ENCODE measurements at places on chromosomes 7 and 10.

DNA sequence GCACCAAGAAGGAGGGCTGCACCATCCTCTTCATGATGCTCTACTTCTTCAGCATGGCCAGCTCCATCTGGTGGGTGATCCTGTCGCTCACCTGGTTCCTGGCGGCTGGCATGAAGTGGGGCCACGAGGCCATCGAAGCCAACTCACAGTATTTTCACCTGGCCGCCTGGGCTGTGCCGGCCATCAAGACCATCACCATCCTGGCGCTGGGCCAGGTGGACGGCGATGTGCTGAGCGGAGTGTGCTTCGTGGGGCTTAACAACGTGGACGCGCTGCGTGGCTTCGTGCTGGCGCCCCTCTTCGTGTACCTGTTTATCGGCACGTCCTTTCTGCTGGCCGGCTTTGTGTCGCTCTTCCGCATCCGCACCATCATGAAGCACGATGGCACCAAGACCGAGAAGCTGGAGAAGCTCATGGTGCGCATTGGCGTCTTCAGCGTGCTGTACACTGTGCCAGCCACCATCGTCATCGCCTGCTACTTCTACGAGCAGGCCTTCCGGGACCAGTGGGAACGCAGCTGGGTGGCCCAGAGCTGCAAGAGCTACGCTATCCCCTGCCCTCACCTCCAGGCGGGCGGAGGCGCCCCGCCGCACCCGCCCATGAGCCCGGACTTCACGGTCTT lies 1.9 kb downstream of the FZD1 start:
- no peak for DNase-seq

DNA sequence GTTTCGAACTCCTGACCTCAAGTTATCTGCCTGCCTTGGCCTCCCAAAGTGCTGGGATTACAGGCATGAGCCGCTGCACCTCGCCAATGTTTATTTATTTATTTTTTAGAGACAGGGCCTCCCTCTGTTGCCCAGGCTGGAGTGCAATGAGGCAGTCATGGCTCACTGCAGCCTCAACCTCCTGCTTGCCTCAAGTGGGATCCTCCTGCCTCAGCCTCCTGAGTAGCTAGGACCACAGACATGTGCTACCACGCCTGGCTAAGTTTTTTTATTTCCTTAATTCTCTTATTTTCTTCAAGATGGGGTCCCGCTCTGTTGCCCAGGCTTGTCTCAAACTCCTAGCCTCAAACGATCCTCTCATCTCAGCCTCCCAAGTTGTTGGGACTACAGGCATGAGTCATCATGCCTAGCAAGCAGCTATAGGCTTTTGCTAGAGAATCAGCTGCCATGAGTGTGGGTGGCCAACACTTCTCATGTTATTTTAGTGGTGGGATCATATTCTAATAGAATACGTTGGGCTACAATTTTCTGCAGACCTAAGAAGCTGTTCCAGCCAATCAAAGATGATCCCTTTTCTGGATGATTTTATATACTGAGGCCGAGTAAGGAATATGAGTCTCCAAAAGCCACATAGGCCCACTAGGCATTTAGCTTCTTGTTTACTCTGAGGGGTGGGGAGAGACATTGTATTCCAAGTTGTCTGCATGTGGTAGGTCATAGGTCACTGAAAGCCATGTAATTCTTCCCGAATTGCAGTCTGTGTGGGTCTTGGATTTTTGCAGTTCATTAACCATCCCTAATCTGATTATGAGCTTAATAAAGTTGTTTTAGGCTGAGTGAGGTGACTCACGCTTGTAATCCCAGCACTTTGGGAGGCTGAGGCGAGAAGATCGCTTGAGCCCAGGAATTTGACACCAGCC lies 7.6 kb upstream of the TMEM248 start:
- no peak for DNase-seq

DNA sequence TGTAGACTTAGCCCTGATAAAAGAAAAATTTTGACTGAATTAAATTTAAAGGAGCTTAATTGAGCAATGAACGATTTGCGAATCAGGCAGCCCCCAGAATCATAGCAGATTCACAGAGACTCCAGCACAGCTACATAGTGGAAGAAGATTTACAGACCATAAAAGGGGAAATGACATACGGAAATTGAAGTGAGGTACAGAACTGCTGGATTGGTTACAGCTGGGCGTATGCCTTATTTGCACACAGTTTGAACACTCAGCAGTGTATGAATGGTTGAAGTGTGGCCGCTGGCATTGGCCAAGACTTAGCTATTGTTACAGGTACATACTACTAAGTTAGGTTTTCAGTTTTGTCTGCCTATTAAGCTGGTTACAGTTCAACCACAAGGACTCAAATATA lies 433.5 kb upstream of the CELF2 start:
- DNase-seq, result no peak

- peak; percentile 40 for DNase-seq
Measured at GRCh38 chr10:132044803-132045202, 20.9 kb upstream of the JAKMIP3 start.

GRCh38 chr7:44791278-44792219 lies 4.9 kb upstream of the PPIA start:
- DNase-seq, result no peak

DNA sequence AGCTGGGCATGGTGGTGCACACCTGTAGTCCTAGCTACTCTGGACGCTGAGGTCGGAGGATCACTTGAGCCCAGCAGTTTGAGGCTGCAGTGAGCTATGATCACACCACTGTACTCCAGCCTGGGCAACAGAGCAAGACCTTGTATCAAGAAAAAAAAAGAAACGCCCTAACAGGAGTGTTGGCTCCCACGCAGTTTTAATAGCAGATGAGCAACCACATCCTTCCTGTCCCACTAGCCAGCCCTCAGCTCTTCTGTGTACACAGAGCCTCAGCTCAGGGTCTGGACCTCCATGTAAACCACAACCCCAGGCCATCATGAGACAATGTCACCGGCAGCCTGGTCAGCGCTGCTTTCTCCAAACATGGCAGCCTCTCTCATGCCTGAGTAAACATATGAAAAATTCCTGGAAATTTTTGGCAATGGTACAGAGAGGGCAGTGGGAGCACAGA lies 108.2 kb downstream of the PIP4K2A start:
- DNase-seq, result peak; percentile 43

DNA sequence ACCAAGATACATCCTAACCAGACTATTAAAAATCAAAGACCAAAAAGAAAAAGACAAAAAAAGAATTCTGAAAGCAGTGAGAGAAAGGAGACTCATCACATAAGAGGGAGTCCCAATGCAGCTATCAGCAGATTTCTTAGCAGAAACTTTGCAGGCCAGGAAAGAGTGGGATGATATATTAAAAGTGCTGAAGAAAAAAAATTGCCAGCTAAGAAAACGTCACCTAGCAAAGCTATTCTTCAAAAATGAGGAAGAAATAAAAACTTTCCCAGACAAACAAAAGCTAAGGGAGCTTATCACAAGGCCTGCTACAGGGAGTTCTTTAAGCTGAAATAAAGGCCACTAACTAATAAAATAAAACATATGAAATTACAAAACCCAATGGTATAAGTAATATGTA lies 40.5 kb upstream of the CDK6 start:
- no peak for DNase-seq

GRCh38 chr7:138001529-138002095 lies at the start of gene CREB3L2:
Gene CREB3L2, minus strand, starts transcription at chr7:138002086. Its CDS starts 381 bp downstream, at chr7:138001705.
- peak; percentile 85 for DNase-seq

- DNase-seq, result no peak
Measured at GRCh38 chr10:117002206-117002605, 2.8 kb downstream of the SHTN1 start.

DNA sequence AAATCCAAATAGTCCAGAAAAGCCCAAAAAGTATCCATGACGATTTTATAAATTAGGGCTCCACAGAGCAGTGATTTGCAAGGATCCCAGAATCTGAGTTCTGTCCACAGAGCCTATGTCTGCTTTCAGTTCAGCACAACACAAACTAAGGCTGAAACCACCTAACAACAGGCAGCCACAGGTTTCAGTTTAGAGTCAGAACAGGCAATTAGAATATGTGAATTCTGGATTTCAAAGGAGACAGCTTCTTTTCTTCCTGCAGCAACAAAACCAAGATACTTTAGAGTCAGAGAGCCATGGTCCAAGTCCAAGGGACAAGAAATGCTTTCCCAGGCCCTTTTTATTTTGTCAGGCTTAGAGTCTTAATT lies 23.6 kb downstream of the IFIT3 start:
- peak; percentile 45 for DNase-seq

- DNase-seq, result no peak
Measured at GRCh38 chr7:68805159-68805558, 793.1 kb upstream of the AUTS2 start.

GRCh38 chr10:89206402-89207180 lies 526 bp downstream of the CH25H start:
- no peak for DNase-seq

- DNase-seq, result no peak
Measured at GRCh38 chr7:36637417-36637816, 86.9 kb downstream of the AOAH start.

- no peak for DNase-seq
Measured at GRCh38 chr7:73978661-73979563, 49.1 kb upstream of the ELN start.

GRCh38 chr7:3895341-3896116 lies 594.5 kb downstream of the SDK1 start:
- no peak for DNase-seq

GRCh38 chr7:569071-569855 lies 49.6 kb upstream of the PDGFA start:
- DNase-seq, result no peak

GRCh38 chr10:118957966-118958365 lies 71.5 kb upstream of the NANOS1 start:
- no peak for DNase-seq

- DNase-seq, result peak; percentile 32
Measured at GRCh38 chr7:112152186-112152585, 54.0 kb downstream of the DOCK4 start.

DNA sequence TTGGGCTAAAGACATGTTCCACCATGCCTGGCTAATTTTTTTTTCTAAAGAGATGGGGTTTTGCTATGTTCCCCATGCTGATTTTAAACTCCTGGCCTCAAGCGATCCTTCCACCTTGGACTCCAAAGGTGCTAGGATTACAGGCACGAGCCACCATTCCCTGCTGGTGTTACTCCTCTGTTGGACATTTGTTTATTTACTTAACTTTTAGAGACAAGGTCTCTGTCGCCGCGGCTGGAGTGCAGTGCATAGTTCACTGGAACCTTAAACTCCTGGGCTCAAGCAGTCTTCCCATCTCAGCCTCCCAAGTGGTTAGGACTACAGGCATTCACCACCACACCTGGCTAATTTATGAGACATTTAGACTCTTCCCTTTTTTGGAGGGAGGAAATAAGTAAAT lies 38.9 kb downstream of the CCAR1 start:
- no peak for DNase-seq

DNA sequence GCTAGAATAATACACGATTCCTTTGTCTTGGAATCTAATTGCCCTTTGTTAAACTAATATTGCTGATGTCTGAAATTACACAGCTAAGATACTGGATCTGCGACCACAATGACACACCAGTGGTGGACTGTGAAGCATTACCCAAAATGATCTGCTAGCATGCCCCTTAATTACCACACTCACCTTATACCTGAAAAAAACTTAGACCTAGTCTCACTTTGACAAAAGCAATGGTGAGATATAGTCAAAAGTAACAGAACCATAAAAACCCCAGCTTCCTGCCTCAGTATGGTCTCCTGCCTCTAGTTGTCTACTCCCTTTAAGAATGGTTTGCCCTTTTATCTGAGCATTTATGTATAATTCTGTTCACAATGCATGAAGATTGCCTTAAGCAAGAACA lies 20.8 kb upstream of the ERVW-1 start:
- DNase-seq, result no peak

GRCh38 chr10:88528201-88528600 lies 54.9 kb downstream of the RNLS start:
- DNase-seq, result no peak

DNA sequence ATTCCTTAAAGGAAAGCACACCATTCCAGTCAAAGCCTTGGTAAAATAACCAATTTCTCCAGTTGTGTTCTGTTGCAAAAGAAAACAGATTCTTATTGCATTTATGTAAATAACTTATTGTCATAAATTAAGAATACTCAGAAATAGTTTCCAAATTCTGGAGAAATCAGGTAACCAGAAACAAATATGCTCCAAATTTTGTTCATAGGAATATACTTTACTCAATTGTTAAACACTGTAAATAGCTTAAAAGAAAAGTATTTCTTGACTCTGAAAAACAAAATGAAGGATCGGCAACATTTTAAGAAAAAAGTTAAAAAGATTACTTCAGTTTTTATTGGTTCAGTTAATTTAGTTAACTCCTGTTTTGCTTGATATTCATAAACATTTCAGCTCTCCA lies 67.1 kb upstream of the PIK3CG start:
- DNase-seq, result no peak

DNA sequence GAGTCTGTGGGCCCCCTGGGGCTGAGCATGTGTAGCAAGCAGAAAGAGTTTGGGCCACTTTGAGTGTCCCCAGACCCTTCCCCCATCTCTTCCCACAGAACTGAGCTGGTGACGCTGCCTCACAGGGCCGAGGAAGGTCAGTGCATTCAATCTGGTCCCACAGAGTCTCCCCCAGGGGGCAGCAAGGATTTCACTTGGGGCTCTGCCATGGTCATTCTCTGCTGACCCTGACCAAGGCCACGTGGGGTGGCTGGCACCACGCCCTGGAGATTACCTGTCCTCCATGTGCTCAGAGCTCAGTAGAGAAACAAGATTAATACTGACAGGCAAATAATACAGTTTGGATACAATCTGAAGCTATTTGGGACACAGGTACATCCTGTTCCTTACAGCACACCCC lies 30.2 kb downstream of the ADRA2A start:
- no peak for DNase-seq

GRCh38 chr10:65501259-65501658 lies 1424.6 kb upstream of the LRRTM3 start:
- DNase-seq, result no peak

- peak; percentile 65 for DNase-seq
Measured at GRCh38 chr10:101441541-101442455, 87.8 kb downstream of the BTRC start.

GRCh38 chr10:117677890-117678500 lies 135.4 kb downstream of the EMX2 start:
- no peak for DNase-seq

GRCh38 chr7:7701527-7701926 lies 16.9 kb downstream of the RPA3 start:
- no peak for DNase-seq

DNA sequence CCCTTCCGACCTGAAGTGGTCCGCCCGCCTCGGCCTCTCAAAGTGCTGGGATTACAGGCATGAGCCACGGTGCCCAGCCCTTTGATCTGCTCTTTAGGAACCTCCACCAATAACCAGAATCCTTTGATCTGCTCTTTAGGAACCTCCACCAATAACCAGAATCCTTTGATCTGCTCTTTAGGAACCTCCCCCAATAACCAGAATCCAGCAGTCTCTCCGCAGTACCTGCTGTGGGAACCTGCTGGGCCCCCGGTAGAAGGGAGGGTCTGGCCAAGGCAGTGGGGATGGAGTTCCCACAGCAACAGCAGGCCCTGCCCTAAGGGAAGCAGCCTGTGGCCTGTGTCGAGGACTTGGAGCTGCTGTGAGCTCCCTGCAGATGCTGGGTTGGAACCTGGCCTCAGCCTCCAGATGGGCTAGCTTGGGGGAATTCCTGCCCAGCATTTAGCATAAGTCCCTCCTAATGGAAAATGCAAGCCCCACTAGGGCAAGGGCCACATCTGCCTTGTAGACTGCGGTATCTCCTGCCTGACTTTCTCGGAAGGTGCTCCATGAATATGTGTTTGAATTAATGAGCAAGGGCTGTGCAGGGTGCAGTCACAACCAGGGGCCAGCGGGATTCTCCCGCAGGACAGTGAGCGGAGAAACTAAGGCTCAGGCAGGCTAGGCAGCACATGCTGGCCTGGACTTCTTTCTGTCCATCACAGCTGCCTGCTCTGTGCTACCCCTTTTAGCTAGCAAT lies 165.8 kb downstream of the UBE2H start:
- no peak for DNase-seq

GRCh38 chr7:4817178-4817901 lies 41.9 kb downstream of the AP5Z1 start:
- DNase-seq, result no peak

All from midbrain (tissue), 1 donor.